ENCODE measurements at places on chromosomes 2 and 18.

DNA sequence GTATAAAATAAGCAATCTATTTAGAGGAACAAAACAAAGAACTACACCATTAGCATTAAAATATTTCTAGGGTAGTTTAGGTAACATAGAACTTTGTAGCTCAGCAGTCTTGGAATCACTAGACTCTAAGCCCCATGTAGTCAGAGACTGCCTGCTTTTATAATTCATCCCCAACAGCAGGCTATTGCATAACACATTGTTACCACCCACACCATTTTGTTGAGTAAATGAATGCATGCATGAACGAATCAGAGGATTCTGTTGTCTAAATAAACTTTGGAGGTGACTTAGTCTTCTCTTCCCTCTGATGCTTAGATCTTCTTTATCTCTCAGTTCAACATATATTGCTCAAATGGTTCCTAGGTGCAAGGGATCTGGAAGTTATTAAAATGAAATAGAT, 167.6 kb upstream of the TNP1 start:
- no peak for DNase-seq

- no peak for DNase-seq
Measured at GRCh38 chr2:30280596-30281434, 49.5 kb downstream of the LBH start.

- DNase-seq: no peak
Measured at GRCh38 chr2:99786636-99787390, 297.0 kb upstream of the REV1 start.

- DNase-seq: no peak
Measured at GRCh38 chr2:234136461-234136860, 86.0 kb downstream of the SPP2 start.

DNA sequence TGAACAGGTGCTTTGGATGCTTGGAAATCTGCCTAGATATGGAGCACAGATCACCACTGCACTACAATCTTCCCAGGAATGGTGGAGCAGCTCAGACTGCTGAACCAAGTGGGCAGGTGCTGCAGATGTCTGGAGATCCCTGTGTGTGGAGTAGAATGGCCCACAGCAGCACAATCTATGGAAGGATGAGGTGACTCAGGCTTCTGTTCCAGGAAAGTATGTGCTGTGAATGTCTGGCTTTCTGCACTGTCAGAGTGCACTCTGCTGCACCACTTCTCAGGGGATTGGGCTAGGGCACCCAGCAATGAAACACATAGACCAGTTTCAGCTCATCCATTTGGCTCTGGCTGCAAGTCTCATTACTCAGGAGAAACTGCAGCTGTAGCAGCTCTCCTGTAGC, 865.4 kb upstream of the NXPH2 start:
- DNase-seq: no peak

DNA sequence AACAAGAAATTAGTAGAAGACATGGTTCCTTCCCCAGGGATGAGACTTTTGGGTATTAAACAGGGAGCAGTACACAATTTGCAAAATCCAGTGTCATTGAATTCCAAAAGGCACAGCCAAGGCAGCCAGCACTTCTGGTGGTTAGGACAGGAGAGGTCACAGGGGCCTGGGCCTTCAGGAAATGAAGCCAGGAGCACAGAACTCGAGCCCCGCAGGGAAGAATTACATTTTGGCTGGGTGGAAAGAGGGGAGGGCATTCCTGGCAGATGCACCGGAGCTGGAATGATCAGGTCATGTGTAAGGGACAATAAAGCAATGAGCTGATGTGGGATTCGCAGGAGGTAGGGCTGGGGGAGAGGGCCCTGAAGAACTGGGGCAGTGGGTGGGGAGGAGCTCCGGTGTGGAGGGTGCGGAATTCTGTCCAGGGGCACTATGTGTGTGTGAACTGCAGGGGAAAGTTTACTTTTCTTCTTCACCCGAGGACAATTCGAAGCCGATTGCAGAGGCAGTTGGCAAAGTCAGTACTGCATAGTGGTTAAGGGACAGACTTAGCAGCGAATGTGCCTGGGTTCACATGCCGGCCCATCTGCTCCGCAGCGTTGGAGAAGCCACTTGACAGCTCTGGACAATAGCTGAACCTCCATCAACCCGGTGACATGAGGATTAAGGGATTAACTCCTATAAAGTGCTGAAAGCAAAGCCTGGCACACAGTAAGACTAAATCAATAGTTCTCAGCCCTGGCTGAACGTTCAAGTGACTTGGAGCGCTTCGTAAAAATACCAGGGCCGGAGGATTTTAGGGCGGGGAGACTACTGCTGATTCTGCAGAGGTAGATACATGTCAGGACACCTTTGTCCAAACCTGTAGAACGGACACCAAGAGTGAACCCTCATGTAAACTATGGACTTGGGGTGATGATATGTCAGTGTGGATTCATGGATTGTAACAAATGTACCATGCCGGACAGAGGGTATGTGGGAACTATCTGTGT, 36.4 kb downstream of the ALPK2 start:
- DNase-seq: no peak

- DNase-seq: no peak
Measured at GRCh38 chr2:208093128-208093527, 31.2 kb downstream of the CRYGD start.

DNA sequence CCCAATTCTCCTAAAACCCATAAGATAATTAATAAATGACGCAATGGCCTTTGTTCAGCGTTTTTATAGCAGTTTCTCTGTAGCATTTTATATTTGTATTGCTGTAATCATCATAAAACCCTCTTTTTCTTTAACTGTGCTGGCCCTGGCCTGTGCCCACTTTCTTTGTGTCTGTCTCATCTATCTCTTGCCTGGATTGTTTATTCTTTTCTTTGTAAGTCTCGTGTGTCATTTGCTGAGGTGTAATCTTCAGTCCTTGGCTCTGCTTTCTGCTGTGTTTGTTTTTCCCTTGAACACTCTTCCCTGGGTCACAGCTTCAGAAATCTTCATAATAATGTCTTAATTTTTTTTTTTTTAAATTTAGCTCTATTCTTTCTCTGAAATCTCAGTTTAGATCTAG, 525.8 kb upstream of the LINC00305 start:
- DNase-seq: no peak

DNA sequence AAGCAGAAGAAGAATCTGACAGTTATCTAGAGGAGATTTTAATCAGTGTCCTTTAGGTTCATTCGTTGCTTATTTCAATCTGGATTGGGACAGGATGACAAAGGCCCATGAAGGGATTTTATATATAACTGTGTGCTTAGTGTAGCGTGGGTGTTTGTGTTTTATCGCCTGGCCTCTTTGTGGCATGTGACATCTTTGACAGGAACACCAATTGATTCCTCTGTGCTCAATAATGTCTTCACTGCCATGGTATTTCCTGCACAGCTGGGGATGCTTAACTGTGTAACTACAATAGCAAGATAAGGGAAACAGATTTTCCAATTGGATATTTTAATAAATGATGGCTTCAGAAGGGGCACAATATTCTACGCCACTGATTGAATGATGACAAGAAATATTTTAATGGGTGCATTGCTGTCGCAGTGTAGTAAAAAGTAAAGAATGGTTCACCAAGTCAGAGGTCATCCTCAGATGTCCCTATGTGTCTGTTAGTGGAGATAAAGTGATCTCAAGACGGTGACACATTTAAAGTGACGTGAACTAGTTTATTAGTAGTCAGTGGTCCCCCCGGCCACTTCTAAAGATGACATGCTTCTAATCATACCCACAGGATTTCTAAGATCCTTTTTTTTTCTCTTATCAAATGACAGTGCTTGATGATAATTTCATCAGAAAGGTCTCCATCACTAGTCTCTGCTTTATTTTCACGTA, 160.4 kb downstream of the AGAP1 start:
- DNase-seq: no peak

- no peak for DNase-seq
Measured at GRCh38 chr2:98899041-98899702, 36.9 kb downstream of the CRACDL start.

GRCh38 chr2:15323227-15323626, 237.9 kb downstream of the NBAS start:
- no peak for DNase-seq

DNA sequence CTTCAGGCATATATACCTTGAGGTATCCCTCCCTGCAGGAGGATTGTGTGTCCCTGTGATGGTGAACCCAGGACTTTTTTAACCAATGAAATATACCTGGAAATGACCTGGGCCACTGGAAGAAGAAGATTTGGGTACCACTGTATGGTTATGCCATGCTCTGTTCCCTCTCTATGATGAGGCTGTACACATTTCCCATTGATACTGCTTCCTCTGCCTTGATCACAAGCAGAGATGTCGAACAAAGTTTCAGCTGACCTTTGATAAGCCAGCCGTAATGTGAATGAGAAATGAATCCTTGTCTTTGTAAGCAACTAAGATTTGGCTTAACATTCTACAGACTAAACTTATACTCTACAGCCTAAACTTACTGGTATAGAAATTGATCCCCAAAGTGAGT, 78.4 kb upstream of the SPOPL start:
- no peak for DNase-seq

- peak; percentile 28 for DNase-seq
Measured at GRCh38 chr2:100957996-100958653, 44.0 kb upstream of the RPL31 start.

DNA sequence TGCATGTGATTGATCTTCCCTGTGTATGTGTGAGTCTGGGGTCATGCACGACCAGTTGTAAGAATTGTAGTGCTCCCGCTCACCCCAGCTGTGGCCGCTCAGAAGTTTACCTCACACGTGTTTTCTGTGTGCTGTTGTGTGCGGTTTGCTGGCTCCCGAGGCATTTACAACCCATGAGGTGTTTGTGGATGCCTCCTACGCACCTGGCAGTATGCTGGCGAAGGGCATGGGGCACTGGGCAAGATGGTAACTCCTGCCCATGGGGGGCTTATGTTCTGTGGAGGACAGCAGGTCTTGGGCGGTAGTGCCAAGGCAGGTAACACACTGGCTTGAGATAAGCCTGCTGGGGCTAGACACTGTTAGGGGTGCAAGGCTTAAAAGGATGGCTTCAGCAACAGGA, 102.6 kb upstream of the HS6ST1 start:
- peak; percentile 7 for DNase-seq

- DNase-seq: no peak
Measured at GRCh38 chr2:212346865-212347264, 191.7 kb downstream of the ERBB4 start.

- no peak for DNase-seq
Measured at GRCh38 chr2:2456721-2457120, 125.6 kb upstream of the MYT1L start.

Data from dorsolateral prefrontal cortex (tissue), 122 donors.